ENCODE measurements at places on chromosomes 4 and X.

DNA sequence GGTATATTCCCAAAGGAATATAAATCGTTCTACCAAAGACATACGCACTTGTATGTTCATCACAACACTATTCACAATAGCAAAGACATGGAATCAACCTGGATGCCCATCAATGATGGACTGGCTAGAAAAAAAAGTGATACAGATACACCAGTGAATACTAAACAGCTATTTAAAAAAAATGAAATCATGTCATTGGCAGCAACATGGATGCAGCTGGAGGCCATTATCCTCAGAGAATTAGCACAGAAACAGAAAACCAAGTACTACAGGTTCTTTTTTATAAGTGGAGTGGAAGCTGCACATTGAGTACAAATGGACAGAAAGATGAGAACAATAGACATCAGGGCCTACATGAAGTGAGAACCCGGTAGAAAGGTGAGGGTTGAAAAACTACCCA is 81.4 kb downstream of the ANTXR2 start:
- no peak for DNase-seq

GRCh38 chr4:3471098-3471760 is 8.1 kb downstream of the DOK7 start:
- DNase-seq, result no peak

- no peak for DNase-seq
These were observed 1674.0 kb upstream of the PCDH7 start for GRCh38 chr4:29046186-29046585.

- DNase-seq, result no peak
These were observed 1.9 kb downstream of the GRK4 start for GRCh38 chr4:2965262-2965661.

GRCh38 chrX:70969635-70970481 is 39.0 kb upstream of the SLC7A3 start:
- no peak for DNase-seq

GRCh38 chrX:150366951-150367545 is 3.9 kb downstream of the MAMLD1 start:
- no peak for DNase-seq

Measured in inflammatory macrophage (primary cell).